ENCODE measurements at places on chromosomes 6 and 20. TPM values are rescaled to one million over a fixed set of nuclear protein-coding genes. Genes with fewer than 3 reads are reported as not detected.

The PAX1 gene
- polyA plus RNA-seq: not detected

The NOX3 gene
- 1.6 TPM for polyA plus RNA-seq

GRCh38 chr6:23647045-23647444, 479.0 kb upstream of the NRSN1 start:
- DNase-seq: no peak

GRCh38 chr6:161068321-161068741, 76.8 kb downstream of the MAP3K4 start:
- no peak for DNase-seq

GRCh38 chr20:20083807-20084206, 31.5 kb downstream of the CFAP61 start:
- peak; percentile 40 for DNase-seq

Data from left kidney (tissue), 8 donors.